Muscle of leg (tissue), 16 donors: ENCODE measurements at places on chromosomes 3 and 15. TPM values are rescaled to one million over a fixed set of nuclear protein-coding genes. Genes with fewer than 3 reads are reported as not detected.

SYNPR gene
- 0.04 TPM for total RNA-seq

PIK3R4 gene
- 17.3 TPM for total RNA-seq

SCAANT1 gene
- total RNA-seq: not detected

SI gene
- not detected for total RNA-seq

BBS4 gene
- 21.9 TPM for total RNA-seq

EIF3J gene
- 38.6 TPM for total RNA-seq

TTLL13 gene
- 0.09 TPM for total RNA-seq

DCLK3 gene
- total RNA-seq: 2.2 TPM
